ENCODE measurements at places on chromosomes 16 and 17. TPM values are rescaled to one million over a fixed set of nuclear protein-coding genes. Genes with fewer than 3 reads are reported as not detected.

Gene CYBA
- total RNA-seq, result 258 TPM

Gene SULT1A3
- total RNA-seq, result 864 TPM

Gene KRT20
- total RNA-seq, result 797 TPM

Gene FGF11
- 2.4 TPM for total RNA-seq

Gene TERB1
- total RNA-seq, result not detected

Gene HOXB1
- not detected for total RNA-seq

Gene CASKIN1
- not detected for total RNA-seq

Measured in transverse colon (tissue), 4 donors.